Pericardium fibroblast (primary cell): ENCODE measurements at places on chromosomes 1 and 21. TPM values are rescaled to one million over a fixed set of nuclear protein-coding genes. Genes with fewer than 3 reads are reported as not detected.

The C2CD4D gene
- not detected in 2 replicates for total RNA-seq

The BNIPL gene
- total RNA-seq = 0.17 TPM in 1 of 2 replicates, not detected in the other

The FAM163A gene
- not detected in 2 replicates for total RNA-seq

The TGFBR3 gene
- 20.0 and 34.2 TPM in 2 replicates for total RNA-seq

The C1orf50 gene
- total RNA-seq = 2.2 and 7.5 TPM in 2 replicates

The TBX19 gene
- 0.12 and 0.34 TPM in 2 replicates for total RNA-seq

The AGMAT gene
- total RNA-seq = 0.12 and 0.26 TPM in 2 replicates

The KIAA0040 gene
- total RNA-seq = 0.26 and 0.58 TPM in 2 replicates

The FNDC10 gene
- 22.8 and 23.8 TPM in 2 replicates for total RNA-seq

The NLRP3 gene
- total RNA-seq = under 0.01 TPM in 1 of 2 replicates, not detected in the other

The ATPAF1 gene
- 33.7 and 35.3 TPM in 2 replicates for total RNA-seq

The DNAH14 gene
- total RNA-seq = 4.2 and 5.8 TPM in 2 replicates

The HORMAD1 gene
- total RNA-seq = not detected in 2 replicates

The CLCNKA gene
- total RNA-seq = under 0.01 TPM in 1 of 2 replicates, not detected in the other

The VPS45 gene
- 17.2 and 22.5 TPM in 2 replicates for total RNA-seq

The ZNF687 gene
- total RNA-seq = 13.2 and 17.6 TPM in 2 replicates

The LIN28A gene
- not detected in 2 replicates for total RNA-seq

The FABP3 gene
- 135 and 247 TPM in 2 replicates for total RNA-seq

The LMOD1 gene
- total RNA-seq = 2.9 and 8.6 TPM in 2 replicates

The IGFN1 gene
- total RNA-seq = not detected in 2 replicates

The OLIG2 gene
- total RNA-seq = not detected in 2 replicates

The SUSD4 gene
- 0.47 TPM in 1 of 2 replicates, not detected in the other for total RNA-seq

The HCRTR1 gene
- total RNA-seq = 0.70 TPM in 1 of 2 replicates, not detected in the other

The TAS1R3 gene
- 0.35 TPM in 1 of 2 replicates, not detected in the other for total RNA-seq

The PPCS gene
- 57.8 and 66.6 TPM in 2 replicates for total RNA-seq

The SLC44A3 gene
- 0.34 and 0.70 TPM in 2 replicates for total RNA-seq

The CSMD2 gene
- 0.58 and 0.68 TPM in 2 replicates for total RNA-seq

The CCDC185 gene
- not detected in 2 replicates for total RNA-seq

The FCGR1A gene
- not detected in 2 replicates for total RNA-seq

The WDR64 gene
- not detected in 2 replicates for total RNA-seq

The GBP1 gene
- total RNA-seq = 11.7 and 32.1 TPM in 2 replicates

The NFASC gene
- total RNA-seq = 3.2 and 13.0 TPM in 2 replicates

The CITED4 gene
- 5.5 and 9.7 TPM in 2 replicates for total RNA-seq

The CFHR3 gene
- not detected in 2 replicates for total RNA-seq

The FMO4 gene
- 5.3 and 7.4 TPM in 2 replicates for total RNA-seq

The LCE2B gene
- not detected in 2 replicates for total RNA-seq

The PROK1 gene
- total RNA-seq = not detected in 2 replicates

The S100A7A gene
- total RNA-seq = not detected in 2 replicates

The OLFML2B gene
- 3.4 and 18.9 TPM in 2 replicates for total RNA-seq
